ENCODE measurements at places on chromosomes 11 and 22.

DNA sequence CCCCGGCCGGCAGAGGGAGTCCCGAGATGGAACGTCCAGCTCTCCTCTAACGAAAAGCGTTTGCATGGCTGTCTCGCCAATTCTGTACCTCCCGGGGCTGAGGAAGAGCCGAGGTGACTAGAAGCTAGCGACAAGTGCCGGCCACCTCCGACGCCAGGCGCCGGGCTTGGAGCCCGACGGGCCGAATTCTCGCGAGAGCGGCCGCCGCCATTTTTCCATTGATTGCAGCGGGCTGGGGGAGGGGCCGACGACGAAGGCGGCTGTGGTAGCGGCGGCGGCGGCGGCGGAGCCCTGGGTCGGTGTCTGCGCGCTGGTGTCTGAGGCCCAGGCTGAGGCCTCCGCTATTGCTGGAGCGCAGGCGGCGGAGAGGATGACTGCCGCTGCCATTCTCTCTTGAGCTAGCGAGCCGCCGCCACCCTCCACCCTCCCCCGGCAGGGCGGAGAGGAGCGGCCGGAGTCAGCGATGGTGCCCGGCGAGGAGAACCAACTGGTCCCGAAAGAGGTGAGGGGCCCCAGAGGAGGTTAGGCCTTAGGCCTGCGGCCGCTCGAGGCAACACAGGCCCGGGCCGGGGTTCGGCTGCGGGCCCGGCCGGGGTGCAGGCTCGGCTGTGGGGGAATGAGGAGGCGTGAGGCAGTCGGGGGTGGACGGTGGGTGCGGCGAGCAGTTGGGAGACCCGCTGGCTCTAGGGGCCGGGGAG, at the start of gene USP47:
Gene USP47, plus strand, starts transcription at position 250 of the 698 bp plus-strand sequence. Its CDS starts 214 bp downstream, at position 464.
- peak; percentile 75 for DNase-seq

DNA sequence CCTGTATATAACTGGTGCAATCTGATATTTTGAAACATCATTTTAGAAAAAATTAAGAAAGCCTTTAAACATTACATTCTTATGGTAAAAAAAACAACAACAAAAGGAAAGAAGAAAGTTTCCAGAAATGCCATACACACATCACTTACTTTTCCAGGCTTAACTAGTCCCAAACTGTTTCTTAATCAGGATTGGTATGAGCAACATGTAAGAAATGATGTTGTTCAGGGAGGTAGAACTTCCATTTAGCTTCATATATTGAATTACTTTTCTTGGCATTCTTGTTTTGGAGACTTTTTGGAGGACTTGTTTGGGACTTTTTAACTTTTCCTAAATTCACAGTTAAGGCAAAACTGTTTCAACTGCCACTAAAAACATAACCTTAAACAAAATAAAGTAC, 791.5 kb downstream of the METTL15 start:
- no peak for DNase-seq

DNA sequence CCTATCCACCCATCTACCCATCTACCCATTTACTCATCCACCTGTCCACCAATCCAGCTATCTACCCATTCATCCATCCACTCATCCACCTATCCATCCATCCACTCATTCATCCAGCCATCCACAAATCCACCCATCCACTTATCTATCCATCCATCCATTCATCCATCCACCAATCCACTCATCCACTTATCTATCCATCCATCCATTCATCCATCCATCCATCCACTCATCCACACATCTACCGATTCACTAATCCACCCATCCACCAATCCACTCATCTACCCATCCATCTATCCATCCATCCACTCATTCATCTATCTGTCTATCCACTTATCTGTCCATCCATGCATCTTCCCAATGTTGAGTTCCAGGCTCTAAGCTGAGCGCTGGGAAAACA, 1.7 kb upstream of the SPI1 start:
- DNase-seq: no peak

- no peak for DNase-seq
Observed at GRCh38 chr11:101914341-101914737, 471 bp upstream of the CEP126 start.

GRCh38 chr22:48425091-48425506, 1402.6 kb downstream of the BRD1 start:
- no peak for DNase-seq

DNA sequence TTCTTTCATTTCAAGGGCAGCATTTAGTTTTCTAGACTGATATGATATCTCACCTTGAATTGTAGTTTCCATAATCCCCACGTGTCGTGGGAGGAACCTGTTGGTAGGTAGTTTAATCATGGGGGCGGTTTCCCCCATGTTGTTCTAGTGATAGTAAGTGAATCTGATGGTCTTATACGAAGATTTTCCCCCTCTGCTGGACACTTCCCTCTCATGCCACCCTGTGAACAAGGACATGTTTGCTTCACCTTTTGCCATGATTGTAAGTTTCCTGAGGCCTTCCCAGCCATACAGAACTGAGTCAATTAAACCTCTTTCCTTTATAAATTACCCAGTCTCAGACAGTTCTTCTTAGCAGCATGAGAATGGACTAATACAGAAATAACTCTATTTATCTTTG, 851.1 kb upstream of the FAT3 start:
- DNase-seq: no peak

- DNase-seq: no peak
Observed at GRCh38 chr11:92861634-92862033, 107.8 kb upstream of the MTNR1B start.

DNA sequence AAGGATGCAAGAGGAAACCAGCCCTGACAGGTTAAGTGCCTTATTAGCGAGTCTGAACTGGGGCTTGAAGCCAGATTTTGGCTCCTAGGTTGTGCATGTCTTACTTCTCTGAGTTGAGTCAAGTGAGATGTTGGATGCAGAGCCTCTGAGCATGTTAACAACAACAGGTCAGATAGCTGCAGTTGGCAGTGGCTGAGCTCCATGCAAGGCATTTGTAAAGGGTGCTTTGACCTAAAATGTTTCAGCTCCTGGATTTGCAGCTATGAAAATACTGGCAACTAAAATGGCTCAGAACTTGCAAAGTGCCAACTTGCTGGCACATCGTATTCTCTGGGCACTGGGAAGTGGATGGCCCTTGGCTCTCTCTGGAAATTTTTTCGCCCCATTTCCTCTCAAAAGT, 16.4 kb upstream of the CSRP3 start:
- peak; percentile 83 for DNase-seq

GRCh38 chr11:86717817-86718501, 45.5 kb upstream of the ME3 start:
- DNase-seq: no peak

DNA sequence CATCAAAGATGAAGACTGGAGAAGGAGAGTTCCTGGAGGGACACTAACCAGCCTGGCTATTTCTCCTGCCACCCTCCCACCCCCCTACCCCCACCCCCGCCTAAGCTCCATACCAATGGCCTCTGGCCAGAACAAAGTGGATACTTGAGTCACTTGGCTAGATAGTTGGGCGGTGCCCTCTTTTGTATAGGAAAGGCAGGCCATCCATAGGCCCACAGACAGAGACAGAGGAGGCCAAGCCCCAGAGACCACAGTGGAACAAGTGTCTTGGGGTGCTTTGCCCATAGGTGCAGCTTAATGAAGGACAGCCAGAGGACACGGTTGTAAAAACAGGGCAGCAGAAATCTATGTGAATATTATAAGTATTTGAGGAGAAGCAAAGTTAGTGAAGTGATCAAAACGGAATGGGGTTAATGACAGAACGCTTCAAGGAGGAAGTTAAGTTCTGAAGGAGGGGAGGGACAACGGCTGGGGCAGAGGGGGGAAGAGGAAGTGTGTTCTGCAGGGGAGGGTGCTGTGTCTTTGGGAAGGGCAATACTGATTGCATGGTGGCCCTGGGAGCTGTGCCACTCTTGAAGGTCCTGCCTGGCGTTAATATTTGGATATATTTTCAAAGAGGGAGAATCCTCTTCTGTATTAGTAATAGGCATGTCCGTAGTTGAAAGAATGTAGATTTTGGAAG, 32.7 kb downstream of the FLI1 start:
- no peak for DNase-seq

DNA sequence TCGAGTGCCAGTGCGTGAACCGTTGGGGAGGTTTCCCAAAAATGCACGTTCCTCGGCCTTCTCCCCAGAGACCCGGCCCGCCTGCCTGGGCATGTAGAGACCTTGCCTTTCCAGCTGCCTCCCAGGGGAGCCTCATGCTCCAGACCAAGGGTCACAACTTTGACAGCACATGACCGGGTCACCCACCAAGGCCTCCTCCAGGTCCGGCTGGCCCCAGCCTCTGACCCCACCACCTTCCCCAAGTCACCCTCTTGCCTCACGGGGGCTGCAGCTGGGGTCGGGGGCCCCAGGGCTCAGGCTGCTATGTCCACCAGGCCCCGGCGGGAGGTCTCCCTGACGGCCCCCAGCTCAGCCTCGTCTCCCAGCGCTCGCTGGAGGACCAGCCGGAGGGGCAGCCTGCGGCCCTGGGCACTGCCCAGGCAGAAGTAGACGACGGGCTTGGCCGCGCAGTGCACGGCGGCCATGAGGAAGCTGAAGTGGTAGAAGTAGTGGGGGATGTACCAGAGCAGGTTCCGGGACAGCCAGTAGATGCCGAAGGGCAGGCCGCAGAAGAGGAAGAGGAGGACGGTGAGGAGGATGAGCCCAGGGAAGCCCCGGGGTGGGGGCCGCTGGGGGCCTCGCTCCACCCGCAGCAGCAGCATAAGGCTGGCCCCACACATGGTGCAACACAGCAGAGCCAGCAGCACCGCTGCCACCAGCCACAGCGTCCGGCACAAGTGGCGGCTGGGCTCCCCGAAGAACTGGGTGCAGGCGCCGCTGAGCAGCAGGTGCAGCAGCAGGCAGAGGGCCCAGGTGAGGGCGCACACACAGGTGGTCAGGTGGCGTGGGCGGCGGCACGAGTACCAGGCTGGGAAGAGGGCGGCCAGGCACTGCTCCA, 4.4 kb downstream of the MRGPRE start:
- no peak for DNase-seq

DNA sequence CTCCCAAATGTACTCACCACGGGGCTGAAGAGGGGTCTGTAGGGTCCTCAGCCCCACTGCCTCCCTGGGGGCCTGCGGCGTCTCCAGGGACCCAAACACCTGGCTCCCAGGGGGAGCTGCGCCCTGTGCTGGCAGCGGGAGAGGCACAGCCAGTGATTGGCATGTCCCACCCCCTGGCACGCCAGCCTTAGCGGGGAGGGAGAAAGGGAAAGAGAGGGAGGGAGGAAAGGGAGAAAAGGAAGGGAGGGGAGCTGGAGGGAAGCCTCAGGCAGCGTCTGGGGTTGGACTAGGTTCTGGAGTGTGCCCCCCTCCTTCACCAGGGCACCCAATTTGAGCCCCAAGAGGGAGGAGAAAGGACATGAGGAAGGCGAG, at the start of gene CHRM1:
Gene CHRM1, minus strand, starts transcription at position 163 of the 372 bp plus-strand sequence. CDS start 10,263 bp downstream, outside the sequence.
- DNase-seq: no peak

GRCh38 chr11:68837583-68838571, 3.8 kb downstream of the CPT1A start:
- DNase-seq: no peak

DNA sequence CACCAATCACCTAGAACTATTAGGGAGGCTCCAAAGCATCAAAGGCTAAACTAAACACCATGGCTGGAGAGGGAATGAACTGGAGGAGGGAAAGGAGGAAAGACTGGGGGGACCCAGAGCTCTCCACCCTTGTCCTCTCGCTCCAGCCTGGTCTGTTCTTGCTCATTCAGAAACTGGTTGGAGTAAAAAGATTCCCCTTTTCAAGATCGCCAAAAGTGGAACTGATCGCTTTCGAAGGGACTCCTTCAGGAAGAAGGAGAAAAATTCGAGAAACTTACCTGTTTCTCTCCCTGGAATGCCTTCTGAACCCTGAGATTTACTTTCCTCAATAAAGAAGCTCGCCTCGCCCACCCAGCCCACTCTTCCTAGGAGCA, 46.9 kb downstream of the OR4D9 start:
- no peak for DNase-seq

DNA sequence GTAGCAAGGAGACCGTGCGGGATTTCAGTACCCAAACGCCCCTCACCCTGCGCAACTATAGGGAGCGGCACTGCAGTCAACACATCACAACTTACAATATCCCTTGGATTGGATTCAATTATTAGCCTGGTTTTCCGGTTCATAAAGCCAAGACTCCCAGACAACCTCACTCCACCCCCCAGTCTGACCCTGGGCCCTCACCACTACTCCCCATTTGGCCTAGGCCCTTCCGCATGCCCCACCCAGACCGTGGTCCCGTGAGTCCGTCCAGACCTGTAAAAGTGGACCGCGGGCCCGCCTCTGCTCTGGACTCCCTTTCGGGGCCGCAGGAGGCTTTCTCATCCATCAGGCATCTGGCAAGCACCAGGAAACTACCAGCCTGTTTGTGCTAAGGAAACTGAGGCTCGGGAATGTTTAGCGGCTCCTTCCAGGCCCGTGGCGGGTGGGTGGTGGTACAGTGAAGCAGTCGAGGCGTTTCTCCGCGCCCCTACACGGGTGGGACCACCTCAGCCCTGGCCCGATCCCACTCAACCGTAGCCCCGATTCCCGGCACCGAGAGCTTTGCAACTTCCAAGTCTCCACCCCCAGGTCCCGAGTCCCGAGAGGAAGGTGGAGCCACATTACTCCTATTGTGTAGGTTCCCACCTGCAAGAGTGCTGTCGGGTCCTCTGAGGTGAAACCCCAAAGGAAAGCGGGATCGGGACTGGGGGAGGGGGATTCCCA, 679 bp upstream of the DPP3 start:
- peak; percentile 7 for DNase-seq

DNA sequence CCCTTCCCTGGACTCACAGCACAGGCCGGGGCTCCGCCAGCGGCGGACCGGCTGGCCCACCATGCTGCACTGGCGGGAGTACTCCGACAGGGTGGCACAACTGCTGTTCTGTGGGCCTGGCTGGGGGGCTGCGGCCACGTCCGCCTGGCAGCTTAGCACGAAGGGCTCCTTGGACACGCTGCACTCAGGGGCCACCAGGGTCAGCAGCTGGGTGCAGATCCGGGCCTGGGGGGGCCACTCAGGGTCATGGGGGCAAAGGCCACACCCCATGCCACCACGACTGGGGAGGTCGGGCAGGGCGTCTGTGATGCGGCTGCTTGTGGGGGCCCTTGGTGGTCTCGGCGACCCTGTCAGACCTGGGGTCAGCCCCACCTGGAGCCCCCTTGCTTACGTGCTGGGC, 6.0 kb downstream of the MUC6 start:
- no peak for DNase-seq
